ENCODE measurements at places on chromosomes 4 and X. TPM values are rescaled to one million over a fixed set of nuclear protein-coding genes. Genes with fewer than 3 reads are reported as not detected.

The SPON2 gene
- total RNA-seq, result 63.3 TPM

DNA sequence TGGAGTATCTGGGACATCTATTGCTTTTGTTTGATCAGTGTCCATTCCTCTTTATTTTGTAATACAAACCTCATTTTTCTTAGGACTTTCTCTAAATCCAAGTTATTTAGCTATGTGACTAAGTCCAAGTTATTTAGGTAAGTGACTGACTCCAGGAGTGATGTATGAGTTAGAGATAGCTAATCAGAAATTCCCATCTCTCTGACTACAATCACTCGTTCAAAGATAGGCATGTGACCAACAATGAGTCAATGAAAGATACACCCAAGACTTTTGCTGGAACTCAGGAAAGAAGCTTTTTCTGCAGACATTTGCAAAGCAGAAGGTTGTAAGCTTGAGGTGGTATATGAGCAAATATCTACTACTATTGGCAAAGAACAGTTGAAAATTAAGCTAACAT is 72.5 kb upstream of the KCNIP4 start:
- no peak for DNase-seq

The HNRNPDL gene
- 196 TPM for total RNA-seq

DNA sequence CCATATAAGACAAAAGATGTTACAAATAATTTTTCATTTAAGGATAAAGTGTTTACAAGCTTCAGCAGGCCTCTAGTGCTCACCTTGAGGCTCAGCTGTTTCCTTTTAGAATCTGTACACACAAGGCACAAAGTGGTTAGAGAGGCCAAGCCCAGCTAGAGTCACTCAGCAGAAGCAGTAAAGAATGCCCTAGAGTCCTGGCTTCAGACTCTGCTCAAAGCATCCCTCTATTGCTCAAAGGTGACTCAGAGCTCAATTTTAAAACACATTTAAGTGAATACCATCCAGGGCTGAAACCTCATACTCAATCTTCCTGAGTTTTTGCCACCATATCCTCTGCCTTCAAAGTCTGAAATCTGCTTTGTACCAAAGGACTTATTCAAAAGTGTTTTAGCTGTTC is 22.6 kb upstream of the PHF8 start:
- no peak for DNase-seq

The NHSL2 gene
- 46.1 TPM for total RNA-seq

DNA sequence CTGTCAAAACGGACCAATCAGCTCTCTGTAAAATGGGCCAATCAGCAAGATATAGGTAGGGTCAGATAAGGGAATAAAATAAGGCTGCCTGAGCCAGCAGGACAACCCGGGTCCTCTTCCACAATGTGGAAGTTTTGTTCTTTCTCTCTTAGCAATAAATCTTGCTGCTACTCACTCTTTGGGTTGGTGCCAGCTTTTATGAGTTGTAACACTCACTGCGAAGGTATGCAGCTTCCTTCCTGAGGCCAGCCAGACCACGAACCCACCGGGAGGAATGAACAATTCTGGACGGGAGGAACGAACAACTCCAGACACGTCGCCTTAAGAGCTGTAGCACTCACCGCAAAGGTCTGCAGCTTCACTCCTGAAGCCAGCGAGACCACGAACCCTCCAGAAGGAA is 287.8 kb downstream of the RAPGEF2 start:
- no peak for DNase-seq

GRCh38 chr4:24094726-24095125 is 204.9 kb upstream of the PPARGC1A start:
- DNase-seq, result no peak

The GC gene
- not detected for total RNA-seq

The ZNF595 gene
- 19.9 TPM for total RNA-seq

DNA sequence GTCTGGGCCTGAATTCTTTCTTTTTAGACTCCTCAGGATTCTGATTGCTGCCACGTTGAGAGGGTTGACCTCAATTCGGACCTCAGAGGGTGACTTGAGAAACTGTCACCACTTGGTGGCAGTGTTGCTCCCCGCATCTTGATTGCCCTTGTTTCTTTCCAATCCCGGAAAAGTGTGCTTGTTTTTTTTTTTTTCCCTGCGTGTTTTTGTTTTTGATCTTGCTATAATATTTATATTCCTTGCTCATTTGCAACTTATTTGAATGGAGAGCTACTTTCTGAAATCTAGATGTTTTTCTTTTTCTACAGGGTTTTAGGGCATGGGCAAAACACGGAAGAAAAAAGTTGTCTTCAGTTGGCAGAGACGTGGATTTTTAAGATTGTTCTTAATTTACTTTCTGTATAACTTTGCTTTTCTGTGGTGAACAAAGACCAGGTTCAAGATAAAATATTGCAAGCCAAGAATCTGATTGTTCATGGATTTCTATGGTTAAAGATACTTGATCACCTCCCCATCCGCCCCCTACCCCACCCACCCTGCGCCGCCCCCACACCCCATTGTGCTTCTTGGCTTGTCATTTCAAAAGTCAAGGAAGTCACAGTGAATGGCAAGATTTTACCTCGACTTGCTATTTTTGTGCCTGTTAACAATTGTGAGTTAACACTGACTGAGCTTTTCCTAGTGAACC is 102.0 kb downstream of the PTTG2 start:
- DNase-seq, result peak; percentile 89

DNA sequence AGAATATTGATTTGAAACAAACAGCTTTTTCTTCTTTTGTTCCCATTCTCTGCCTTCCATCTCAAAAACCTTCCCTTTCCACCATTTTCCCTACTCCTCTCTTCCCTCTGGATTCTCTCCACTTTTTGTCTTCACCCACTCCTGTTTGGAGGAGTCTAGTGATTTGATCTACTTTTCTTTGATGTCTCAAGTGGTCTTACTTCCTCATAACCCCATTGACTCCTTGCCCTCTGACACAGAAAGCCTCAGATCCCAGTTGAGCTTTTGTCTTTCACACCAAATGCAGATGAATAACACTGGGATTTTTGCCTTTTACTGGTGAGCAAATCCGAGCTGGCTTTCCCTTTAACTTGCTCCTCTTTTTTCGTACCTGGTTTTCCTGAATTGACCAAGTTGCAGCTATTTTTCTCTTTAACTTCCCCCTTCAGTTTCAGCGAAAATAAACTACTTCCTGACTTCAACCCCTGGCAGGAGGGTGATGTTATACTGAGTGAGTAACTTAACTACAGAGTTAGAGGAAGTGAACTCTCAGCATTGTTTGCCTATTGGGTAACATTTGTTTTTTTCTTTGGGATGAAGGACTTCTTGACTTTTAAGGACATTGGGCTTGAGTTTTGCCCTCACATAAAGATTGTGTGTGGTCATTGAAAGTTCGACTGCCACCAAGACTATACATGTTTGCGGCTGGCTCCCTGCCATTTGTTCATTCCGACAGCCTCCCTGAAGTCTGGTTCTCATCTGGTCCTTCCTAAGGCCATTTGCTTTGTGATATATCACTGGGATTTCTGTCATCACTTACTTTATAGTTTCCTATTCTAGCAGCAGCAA is 392.8 kb upstream of the NR3C2 start:
- DNase-seq, result no peak

- no peak for DNase-seq
Observed at GRCh38 chr4:2728221-2728620, 27.9 kb downstream of the TNIP2 start.

- DNase-seq, result peak; percentile 87
Observed at GRCh38 chr4:153655928-153656327, 28.2 kb upstream of the TLR2 start.

DNA sequence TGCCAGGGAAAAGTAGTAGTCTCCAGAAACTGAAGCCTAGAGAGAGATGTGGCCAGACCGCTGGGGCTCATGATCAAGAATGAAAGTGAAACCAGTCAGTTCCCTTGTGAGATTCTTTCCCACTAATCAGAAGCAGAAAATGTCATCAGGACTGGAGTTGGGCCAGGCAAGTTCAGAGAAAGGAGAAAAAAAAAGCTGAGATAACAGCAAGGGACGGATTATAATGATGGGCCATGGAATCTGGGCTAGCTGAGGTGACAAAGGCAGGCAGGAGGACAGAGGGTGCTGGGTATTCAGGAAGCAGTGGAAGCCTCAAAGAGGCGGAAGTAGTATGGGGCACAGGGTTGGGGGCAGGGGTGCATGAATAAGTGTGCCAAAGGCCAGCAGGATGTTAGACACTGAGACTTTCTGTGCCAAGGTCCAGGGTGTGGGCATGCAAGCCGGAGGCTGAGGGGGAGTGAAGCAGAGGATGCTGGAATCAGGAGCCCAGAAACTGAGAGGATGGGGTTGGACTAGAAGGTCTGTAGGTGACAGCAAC is 2.5 kb downstream of the CXorf38 start:
- no peak for DNase-seq

GRCh38 chr4:39237179-39237578 is 54.9 kb downstream of the WDR19 start:
- DNase-seq, result no peak

- DNase-seq, result no peak
Observed at GRCh38 chr4:109334129-109335105, 32.0 kb upstream of the COL25A1 start.

- DNase-seq, result no peak
Observed at GRCh38 chrX:101410461-101410860, 2.4 kb downstream of the HNRNPH2 start.

The IGBP1 gene
- total RNA-seq, result 24.2 TPM

The DGAT2L6 gene
- not detected for total RNA-seq

- DNase-seq, result no peak
Observed at GRCh38 chr4:144342949-144343760, 202.6 kb upstream of the GYPA start.
